ENCODE measurements at places on chromosomes 7 and 10.
A peak's percentile ranks its signal among the peaks of the same experiment; 100 is the strongest.

DNA sequence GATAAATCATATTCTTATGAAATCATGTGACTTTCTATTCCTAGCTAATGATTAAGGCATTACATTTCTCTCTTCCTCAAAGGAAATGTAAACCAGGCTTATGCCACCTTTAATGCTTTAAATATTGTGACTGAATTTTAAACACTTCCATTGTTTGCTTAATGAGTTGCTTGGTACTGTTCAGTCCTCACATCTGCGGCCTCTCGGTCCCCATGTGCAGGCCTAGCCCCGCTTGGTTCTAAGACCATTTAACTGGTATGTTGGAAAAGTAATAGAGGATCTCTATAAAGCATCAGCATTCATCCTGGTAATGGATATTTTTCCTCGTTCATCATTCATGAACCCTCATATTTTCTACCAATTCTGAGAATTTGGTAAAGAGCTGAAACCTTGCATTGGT is 27.4 kb downstream of the THSD7A start:
- DNase-seq: no peak

DNA sequence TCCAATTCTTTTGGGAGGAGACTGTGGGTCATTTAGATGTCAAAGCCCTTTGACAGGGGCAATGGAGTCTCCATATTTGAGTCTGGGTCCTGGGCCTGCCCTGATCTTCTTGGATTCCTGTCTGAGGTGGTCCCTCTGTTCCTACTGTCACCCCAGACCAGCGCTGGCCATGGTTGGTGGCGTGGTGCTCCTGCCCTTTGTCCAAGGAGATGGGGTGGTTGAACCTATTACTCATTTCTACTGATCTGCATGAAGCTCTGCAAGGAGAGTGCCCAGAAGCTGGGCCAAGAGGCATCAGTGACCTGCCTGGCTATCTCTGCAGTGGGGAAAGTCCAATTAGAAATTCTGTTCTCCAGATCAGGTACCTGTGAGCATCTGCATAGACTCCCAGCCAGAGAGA is 355.6 kb upstream of the NUPR2 start:
- DNase-seq: no peak

- peak; percentile 97 for DNase-seq
Measured at GRCh38 chr7:100874577-100875355, at the start of gene SRRT. Gene SRRT, plus strand, starts transcription at chr7:100875103. Its CDS starts 488 bp downstream, at chr7:100875591.

DNA sequence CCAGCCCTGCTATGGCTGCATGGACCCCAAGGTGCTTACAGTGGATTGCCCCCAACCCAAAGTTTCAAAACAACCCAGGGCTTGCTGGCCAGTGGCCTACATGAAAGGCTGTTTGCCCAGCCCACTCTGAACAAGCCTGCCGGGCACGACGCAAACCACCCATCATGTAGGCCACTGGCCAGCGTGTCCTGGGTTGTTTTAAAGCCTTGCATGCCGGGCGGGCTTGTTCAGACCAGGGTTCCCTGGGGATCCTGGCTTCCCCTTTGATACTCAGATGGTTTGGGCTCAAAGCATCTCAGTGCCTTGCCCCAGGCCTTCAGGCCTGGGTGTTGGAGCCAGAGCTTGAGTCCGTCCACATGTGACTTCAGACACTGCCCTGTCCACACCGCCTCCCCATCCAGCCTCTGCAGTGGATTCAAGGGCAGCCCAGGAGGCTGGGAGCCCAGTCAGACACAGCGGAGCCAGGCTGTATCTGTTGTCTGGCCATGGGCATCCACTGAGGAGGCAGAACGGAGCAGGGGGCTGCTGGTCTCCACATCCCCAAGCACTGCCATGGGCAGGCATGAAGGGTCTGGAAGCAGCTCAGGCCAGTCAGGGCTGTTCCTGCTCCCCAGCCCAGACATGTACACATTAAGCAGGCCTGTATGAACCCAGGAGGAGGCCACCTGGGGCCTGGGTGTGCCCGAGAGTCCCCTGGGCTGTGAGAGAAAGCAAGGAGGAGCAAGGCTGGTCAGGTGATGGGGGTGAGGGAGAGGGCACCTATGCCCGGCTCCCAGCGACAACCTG is 4.0 kb upstream of the ADIRF start:
- DNase-seq: no peak

DNA sequence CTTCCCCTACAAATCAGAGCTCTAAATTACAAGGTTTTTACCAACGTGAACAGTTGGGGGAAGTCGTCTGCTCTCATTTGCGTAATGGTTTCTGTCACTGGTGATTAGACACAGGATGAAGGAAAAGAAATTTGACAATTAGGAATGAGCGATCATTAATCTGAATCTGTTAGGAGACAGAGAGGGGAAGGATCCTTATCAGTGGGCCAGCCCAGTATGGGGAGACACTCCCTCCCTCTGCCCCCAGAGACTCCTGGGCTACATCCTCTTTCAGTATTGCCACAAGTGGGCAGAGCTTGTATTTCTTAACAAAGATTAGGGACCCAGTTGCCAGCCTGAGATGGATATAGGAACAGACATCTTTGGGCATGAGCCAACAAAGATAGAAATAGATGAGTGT is 15.5 kb downstream of the HIF1AN start:
- no peak for DNase-seq

- no peak for DNase-seq
Measured at GRCh38 chr7:19557726-19558465, 150.9 kb downstream of the POLR1F start.

- DNase-seq: no peak
Measured at GRCh38 chr7:93837245-93837644, 53.3 kb downstream of the TFPI2 start.

DNA sequence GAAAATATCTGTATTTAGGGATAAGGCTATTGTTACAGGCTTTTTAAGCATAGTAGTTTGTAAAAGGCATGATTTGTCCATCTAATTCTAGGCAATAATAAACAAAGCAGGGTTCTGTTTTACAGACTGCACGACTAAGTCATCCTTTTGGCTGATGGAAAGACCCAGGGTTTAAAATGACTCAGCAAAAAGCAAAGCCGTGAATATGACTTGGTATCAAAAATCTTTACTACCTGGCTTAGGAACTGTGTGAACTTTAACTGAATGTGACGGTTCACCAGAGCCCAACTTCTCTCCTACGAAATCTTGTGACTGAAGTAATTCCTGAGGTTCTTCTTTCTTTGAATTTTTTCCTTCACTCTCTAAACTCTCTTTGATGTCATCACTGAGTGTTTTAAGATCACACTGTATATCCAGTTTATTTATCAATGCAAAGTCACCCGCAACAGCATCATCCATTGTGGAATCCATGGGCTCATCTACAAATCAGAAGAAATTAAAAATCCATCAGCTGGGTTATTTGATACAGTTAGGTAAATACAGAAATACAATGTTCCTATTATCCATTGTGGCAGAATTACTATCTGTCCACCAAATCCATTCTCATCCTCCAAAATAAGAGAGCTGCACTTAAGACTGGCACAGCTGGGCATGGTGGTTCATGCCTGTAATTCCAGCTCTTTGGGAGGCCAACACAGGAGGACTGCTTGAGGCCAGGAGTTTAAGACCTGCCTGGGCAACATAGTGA is 17.0 kb downstream of the ATE1 start:
- DNase-seq: no peak

- no peak for DNase-seq
Measured at GRCh38 chr10:118505363-118505762, 90.1 kb downstream of the PRLHR start.

DNA sequence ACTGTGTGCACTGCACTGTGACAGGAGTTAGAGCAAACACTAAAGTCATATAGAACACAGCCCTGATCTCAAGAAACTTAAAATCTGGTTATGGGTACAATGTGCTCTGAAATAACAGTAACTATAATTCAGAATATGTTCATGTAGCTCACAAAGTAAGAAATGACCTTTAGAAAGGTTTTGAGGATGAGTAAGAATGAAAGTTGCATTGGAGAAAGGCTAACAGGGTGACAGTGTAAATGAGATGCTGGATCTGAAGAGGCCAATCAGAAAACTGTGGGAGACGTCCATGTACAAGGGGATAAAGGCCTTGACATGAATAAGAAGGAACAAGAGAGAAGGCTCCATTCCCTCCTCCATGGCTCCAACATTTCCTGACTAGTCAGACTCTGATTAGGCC is 124.7 kb downstream of the GRM3 start:
- DNase-seq: no peak

DNA sequence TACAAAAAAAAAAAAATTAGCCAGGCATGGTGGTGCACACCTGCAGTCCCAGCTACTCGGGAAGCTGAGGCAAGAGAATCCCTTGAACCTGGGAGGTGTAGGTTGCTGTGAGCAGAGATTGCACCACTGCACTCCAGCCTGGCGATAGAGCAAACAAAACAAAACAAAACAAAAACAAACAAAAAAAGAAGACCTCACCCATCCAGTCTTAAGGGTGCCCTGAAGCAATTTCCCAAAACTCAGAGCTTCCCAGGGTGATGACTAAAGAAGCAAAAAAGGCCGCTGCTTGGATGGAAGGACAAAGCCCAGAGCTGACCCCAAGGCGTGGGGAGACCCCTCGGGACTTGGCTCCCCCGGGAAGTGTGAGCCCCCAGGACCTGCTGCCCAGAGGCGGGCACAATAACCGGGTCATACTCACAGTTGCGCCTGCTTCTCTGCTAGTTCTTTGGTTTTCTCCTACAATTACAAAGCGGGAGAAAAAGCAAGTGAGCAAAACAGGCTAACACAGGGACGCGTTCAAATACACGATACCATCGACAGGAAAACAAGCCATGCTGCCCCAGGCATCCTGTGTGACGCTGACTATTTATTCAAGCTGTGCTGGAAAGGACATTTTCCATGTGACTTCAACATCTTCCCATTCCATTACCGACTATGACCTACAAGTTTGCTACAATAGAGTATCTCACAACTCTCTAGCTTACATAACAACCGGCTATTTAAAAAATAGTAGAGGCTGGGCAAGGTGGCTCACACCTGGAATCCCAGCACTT is 29.9 kb downstream of the PAPOLB start:
- no peak for DNase-seq

- DNase-seq: no peak
Measured at GRCh38 chr7:46930366-46930765, 651.5 kb downstream of the TNS3 start.

DNA sequence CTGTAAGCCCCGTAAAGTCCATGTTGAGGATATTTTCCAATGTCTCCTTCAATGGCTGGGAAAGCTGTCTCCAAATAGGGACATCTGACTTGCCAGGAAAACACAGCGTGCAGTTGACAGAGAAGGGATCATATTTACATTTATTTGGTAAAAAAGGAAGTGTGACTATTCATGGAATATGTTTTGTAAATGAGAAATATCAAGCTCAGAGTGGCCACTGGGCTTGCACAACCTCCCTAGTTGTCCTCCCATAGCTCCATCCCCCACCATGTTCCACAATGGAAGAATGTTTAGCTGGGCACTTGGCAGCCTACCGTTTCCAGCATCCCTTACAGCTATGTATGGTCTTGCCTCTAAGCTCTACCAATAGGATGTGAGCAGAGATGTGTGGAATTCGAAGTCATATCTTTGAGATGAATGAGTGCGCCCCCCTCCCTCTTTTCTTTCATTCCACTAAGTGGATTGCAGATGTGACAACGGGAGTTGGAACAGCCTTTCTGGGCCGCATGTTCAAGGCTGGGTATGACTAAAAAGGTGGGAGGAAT is 306.6 kb upstream of the ZMIZ1 start:
- DNase-seq: no peak

- DNase-seq: no peak
Measured at GRCh38 chr10:91740353-91740924, 57.8 kb upstream of the TNKS2 start.

DNA sequence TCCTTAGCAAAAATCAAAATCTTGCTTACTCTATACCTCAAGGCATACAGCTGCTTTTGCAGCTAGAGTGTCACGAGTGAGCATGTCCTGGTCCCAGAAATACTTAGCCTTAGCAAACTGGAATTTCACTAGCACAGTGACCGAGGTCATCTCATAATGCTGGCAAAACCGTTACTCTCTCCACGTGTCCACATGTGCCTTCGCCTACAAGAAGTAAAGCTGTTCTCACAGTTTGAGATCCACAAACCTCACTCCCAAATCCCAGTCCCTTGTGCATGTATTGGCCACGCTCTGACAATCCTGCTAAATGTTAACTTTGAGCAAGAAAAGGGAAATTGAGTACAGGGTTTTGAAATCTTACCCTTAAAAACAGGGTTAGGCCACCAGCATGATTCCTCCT is 111.0 kb upstream of the PLXDC2 start:
- no peak for DNase-seq

- no peak for DNase-seq
Measured at GRCh38 chr7:78607099-78607498, 808.5 kb downstream of the PHTF2 start.

GRCh38 chr7:24718977-24719491 is 38.2 kb downstream of the GSDME start:
- no peak for DNase-seq

DNA sequence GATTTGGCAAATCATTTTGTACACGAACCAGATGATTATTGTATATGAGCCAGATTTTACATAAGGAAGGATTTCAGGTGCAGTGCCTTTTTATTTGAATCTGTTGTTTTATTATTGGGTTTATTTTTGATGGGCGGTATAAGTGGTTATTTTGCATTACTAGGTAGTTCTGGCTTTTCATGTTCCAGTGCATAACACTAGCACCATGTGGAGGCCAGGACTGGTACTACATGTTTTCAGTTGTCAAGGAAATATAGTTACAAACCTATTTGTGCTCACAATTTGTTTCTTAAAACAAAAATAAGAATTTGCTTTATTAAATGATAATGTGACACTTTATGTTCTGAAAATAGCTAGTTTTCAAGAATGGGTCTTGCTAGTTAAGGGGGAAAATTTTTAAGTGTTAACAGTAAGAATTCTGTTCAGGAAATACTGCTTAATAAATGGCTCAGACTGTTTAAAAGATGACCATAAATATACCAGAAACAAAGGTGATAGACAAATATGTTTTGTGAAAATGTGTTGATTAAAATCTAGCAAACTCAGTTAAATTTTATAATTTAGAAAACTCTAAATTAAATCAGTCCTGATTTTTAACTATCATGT is 7.1 kb upstream of the SEMA3E start:
- no peak for DNase-seq

- peak; percentile 35 for DNase-seq
Measured at GRCh38 chr10:28668363-28669226, 8.7 kb upstream of the BAMBI start.

DNA sequence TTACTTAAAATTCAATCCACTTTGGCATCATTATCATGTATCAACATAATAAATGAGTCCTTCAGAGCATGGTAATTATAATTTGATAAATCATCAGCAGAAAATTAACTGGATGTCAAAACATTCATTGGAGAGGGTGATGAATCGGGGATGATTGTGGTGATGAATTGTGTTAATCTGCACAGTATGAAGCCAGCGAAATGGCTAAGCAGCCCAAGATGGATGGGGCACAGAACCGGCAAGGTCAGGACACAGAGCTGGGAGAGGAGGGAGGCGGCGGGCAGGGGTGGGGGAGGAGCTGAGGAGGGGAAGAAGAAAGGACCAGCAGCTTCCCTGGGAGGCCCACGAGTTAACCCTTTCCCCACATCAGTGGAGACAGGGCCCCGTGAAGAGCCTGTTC is 536.1 kb downstream of the LRMDA start:
- no peak for DNase-seq

- no peak for DNase-seq
Measured at GRCh38 chr10:4671451-4672145, 154.4 kb upstream of the AKR1E2 start.

GRCh38 chr7:94492601-94493000 is 17.0 kb upstream of the CASD1 start:
- DNase-seq: no peak

- DNase-seq: no peak
Measured at GRCh38 chr7:54981913-54982312, 36.9 kb upstream of the EGFR start.

GRCh38 chr10:95793401-95794045 is 37.6 kb downstream of the ENTPD1 start:
- DNase-seq: no peak

Data from activated T-cell treated with anti-CD3 and anti-CD28 coated beads for 24 hours (primary cell).